Femur (tissue), 1 donor: ENCODE measurements at places on chromosomes 3 and 15.
A peak's percentile ranks its signal among the peaks of the same experiment; 100 is the strongest.

DNA sequence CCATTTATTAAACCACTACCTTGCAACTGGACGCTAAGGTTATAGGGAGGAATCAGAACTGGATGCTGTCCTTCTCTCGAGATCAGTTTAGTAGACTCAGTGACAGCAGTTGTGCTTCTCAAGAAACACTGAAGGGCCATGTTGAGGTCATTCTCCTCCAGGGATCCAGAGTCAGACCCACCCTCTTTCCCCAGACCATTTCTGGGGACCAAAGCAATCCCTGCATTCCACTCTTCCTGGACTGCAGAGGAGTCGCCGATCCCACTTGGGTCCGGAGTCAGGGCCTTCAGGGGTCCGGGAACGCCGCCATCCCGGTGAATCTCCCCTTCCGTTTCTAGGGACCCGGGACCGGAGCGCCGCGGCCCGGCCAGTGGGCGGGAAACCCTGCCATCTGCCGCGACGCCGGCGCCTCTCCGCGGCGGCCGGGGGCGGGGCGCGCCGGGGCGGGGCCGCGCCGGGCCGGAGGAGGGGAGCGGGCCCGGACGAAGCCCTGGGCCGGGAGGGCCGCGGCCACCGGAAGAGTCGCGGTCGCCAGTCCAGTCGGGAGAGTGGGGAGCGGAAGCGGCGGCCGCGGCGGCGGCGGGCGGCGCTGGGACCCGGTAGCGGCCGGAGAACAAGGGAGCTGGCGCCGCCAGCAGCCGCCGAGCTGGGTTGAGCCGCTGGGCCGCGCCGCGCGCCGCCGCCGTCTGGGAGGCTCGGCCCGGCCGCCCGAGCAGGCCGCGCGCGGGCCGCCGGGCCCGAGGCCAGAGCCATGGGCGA lies at the start of gene DVL3:
Gene DVL3 (plus strand): TSS at position 493 of the 759 bp plus-strand sequence. CDS start 259 bp downstream, at position 752.
- peak; percentile 81 for DNase-seq

GRCh38 chr3:56823984-56824703 lies 22.4 kb upstream of the ARHGEF3 start:
- DNase-seq = no peak

DNA sequence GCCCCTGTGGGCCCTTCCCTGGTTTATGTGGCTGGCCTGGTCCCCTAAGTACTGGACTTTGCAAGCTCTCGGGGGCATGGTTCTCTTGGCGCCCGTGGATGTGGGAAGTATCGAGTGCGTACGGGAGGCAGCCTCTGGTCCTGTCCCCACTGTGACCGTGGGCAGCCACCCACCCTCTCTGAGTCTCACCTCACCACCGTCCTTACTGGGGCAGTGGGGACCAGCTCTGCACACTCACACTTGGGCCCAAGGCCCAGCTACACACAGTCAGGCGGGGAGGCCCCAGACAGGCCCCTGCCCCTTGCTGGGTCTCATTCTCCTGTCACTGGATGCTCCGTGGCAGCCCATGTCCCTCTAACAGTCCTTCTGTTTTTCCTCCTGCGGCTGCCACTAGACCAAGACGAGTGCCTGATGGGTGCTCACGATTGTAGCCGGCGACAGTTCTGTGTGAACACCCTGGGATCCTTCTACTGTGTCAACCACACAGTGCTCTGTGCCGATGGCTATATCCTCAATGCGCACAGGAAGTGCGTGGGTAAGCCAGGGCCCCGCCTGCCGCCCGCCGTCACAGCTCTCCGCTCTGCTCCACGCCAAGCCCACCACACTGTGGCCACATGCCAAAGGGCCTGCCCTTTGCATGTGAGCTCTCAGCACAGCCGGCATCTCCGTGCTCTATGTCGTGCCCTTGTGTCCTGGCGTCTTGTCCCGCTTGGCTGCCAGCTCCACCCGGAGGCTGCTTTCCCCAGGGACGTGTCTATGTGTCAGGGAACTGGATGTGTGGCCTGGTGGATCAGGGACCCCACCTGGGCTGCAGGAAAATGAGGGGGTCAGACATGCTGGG lies 72.7 kb downstream of the FBLN2 start:
- peak; percentile 62 for DNase-seq

- DNase-seq = no peak
These were observed 2.7 kb downstream of the MSL2 start for GRCh38 chr3:136193278-136194054.

DNA sequence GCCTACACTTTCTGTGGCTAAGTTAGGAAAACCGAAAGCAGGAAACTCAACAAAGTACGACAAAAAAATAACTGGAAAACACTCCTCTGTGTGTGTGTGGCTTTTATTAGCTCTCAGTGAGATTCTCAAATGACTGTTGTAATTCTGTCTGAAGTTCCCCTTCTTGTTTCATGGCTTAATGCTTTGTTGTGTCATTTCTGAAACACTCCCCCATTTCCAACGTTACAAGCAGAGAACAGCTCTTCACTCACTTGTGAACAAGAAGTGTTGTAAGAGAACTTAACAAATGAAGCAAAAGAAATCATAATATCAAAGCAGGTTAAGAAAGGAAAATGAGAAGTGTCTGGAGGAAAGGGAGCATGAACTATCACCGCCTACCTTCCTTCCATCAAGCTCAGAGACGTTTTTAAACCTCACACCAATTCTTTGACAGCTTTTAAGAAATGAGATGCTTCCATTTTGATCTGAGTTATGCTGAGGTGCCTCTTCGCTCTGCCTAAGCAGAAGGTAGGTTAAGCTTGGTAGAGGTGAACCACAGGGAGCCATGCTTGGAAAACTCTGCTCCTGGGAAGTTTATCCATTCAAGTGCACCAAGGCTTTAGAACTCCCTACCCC lies 12.4 kb upstream of the SEC62 start:
- DNase-seq = no peak

GRCh38 chr3:64178419-64178818 lies 46.8 kb downstream of the PRICKLE2 start:
- no peak for DNase-seq

DNA sequence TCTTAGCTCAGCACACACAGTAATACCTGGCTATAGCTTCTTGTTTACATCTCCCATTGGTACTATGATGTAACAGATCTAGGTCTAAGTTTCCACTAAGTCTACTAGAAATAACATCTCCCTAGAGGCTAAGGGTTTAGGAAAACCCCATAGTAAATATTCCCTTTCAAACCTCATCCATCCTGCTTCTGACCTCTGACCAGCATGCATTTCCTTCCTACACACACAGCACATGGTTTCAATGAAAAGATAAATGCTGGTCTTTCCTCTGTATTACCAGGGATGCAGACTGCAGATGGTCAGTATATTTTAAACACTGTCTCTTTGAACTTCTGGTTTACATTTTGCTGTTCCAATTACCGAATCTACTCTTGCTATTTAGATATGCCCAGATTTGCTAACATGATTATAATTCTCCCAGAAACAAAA lies 96.6 kb downstream of the EFL1 start:
- DNase-seq = no peak

GRCh38 chr3:102664126-102664525 lies 229.3 kb downstream of the ZPLD1 start:
- no peak for DNase-seq

DNA sequence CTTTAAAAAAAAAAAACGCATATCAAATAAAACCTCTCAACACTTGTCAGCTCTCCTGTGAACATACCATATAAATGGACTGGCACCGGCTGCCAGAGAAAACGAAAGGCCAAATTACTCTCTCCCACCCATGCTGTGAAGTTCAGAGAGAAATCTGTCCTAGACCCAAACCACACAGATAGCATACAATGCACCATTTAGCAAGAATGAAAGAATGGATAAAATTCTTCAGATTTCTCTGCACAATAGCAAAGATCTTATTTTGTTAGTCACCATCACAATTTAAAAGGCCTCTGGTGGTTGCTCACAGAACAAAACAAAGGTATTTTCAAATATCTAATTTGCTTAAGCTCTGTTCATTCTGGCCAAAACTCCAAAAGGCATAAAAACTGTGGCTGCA lies 93.9 kb upstream of the BHLHE40 start:
- no peak for DNase-seq

DNA sequence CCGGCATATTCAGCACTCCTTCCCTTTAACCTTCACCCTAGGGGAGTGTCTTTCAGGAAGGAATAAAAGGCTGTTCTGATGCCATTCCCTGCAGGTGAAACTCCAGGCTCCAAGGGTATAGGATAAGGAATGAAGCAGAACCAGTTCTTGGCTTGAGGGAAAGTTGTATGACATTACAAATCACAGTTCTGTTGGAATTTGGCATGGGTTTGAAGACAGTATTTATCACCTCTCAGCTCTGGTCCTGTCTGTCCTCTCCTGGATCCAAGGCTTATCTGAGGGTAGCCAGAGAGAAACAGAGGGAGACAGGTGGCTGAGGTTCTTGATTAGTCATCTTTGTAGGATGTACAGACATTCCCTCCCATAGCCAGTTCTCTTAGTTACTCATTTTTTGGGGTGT lies 37.1 kb downstream of the RAB11A start:
- no peak for DNase-seq

DNA sequence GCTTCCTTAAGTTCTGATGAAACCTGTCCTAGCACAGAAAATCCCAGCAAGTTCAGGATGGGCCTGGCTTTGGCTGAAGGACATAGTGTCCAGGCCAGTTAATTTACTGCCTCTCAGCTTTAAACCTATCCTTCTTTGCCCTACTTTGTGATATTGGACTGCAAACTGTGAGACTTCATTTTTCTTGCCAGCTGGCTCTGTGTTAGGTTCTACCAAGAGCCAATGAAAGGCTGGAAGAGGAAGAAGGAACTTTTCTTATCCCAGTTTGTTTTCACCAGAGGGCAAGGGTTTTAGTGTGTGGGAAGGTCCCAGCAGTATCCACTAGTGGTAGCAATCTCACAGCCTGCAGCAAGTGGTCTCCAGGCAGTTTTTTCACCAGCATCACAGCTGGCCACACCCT lies 18.2 kb downstream of the DCUN1D1 start:
- DNase-seq = no peak

GRCh38 chr3:171783086-171783485 lies 27.2 kb downstream of the PLD1 start:
- no peak for DNase-seq

DNA sequence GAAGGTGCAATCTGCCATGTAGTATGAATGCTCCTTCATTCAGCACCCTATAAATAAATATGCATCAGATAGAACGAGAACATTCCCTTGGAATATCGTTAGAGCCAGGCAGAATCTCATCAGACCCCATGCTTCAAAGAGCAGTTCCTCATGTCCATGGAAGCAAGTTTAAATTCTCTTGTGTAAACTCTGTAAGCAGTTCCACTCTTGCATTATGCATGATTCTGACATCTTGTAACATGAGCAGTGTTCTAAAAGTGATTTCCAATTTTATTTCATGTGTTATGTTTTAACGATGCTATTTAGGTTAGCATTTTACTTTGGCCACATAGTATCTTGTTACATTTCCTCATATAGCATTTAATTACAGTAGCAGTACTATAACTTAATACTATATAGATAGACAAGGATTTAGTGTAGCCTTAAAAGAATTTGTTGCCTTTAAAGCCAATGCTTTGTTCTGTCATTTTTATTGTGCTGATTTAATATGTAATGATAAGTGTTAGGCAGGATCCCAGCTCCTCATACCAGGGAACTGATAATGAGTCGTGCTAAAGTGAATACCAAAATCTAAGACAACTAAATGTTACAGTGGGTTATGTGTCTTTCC lies 161.2 kb upstream of the NECTIN3 start:
- no peak for DNase-seq

DNA sequence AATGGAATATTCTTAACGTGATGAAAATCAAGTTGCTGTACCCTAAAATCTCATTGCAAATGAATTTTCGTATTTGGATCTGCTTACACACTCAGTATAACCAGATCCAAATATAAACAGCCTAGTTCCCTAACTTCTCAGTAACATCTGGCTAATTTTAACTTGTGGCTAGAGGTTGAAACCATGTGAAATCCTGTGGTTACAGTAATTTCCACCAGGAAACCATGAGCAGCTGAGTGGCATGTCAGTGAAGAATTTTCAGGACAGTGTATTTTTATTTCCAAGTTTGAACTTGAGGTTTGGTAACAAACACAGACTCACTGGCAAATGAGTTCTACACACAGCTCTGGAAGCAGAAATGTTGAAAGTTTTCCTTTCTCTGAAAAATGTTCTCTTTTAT lies 754.1 kb downstream of the NR2F2 start:
- peak; percentile 19 for DNase-seq

GRCh38 chr15:51331141-51331540 lies 7.3 kb downstream of the CYP19A1 start:
- DNase-seq = no peak

DNA sequence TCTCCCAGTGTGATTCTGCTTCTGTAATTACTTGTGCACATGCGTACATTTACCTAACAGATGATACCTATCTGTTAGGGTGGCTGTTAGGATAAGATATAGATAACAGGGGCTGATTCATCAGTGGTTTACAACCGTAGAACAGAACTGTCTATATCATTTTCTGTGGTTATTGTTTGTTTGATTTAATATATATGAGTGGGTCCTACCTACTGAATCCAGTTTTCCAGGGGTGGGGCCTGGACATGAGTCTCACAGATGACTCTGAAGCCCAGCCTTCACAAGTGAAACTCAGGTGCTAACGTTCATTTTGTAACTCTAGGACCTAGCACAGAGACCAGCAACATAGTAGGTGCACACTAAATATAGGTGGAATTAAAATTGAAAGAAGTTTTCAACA lies 10.4 kb upstream of the ACAP2 start:
- no peak for DNase-seq

DNA sequence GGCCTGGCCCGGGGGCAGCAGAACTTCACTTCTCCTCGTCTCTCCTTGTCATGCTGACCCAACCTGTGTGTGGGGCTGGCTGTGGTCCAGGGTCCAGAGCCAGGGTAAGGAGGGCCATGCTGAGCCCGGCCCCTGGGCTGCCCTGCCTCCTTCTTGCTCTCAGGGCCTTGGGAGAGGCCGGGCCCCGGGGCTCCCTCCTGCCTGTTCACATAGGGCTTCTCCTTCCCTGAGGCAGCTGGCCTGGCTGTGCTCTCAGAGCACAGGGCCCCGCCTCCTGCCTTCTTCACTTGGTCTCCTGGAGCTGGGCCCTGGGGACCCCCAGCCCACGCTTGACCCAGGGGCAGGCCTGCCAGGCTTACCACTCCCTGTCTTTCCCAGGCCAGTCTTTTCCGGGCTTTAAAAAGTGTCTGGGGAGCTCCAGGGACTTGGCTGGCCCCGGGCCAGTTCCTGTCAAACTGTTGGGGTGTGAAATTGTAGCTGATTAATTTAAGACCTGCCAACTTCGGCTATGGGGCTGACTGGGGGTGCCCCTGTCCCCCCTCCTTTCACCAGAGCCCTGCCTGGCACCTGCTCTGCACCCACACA lies 11.8 kb downstream of the PLXNA1 start:
- DNase-seq = no peak

DNA sequence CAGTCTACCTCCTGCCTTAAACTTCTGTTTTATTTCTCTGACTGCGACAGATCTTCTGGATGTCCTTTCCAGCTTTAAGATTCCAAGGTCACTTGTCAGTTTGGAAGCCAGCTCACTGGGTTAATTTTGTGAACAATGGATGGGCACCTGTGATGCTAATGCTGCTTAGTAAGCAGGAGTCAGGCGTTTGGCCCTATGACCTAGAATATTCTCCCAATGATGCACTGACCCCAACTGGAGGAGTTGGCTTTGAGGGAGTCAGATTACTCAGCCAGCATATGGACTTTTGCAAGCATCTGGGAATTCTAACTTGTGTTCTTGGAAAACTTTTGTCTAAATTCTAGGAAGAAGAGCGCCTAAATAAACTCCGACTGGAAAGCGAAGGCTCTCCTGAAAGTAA lies 28.1 kb downstream of the HACD3 start:
- DNase-seq = no peak
